Activated CD4-positive, alpha-beta T cell treated with anti-CD3 and anti-CD28 coated beads for 36 hours (primary cell): ENCODE measurements at places on chromosomes 11 and 22.

DNA sequence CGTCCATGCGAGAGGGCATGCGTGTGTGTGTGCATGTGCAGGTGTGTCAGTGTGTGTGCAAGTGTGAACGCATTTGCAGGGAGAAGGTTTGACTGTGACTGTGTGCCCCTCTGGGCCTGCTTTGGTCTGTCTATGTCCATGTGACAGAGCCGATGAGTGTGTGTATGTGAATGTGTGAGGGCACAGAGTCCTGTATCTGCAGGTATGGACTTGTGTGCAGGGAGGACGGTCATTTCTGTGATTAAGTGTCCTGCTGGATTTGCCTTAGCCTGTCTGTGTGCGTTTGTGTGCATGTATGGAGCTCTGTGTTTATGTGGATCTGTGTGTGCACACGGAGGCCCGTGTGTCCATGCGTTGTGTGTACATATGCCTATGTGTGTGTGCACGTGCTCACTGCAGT, 5.4 kb downstream of the EMID1 start:
- no peak for DNase-seq

DNA sequence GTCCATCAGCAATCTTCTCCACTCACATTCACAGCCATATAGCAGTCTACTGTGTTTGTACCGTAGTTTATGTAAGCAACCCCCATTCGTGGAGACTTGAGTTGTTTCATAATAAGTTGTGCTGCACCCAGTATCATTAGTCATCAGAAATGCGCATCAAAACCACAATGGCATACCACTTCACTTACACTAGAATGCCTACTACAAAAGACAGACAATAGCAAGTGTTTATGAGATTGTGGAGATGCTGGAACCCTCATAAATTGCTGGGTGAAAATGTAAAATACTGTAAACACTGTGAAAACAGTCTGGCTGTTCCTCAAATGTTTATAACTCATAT, 133.3 kb downstream of the ATXN10 start:
- no peak for DNase-seq

GRCh38 chr11:115926138-115926537, 421.9 kb upstream of the CADM1 start:
- DNase-seq: no peak

DNA sequence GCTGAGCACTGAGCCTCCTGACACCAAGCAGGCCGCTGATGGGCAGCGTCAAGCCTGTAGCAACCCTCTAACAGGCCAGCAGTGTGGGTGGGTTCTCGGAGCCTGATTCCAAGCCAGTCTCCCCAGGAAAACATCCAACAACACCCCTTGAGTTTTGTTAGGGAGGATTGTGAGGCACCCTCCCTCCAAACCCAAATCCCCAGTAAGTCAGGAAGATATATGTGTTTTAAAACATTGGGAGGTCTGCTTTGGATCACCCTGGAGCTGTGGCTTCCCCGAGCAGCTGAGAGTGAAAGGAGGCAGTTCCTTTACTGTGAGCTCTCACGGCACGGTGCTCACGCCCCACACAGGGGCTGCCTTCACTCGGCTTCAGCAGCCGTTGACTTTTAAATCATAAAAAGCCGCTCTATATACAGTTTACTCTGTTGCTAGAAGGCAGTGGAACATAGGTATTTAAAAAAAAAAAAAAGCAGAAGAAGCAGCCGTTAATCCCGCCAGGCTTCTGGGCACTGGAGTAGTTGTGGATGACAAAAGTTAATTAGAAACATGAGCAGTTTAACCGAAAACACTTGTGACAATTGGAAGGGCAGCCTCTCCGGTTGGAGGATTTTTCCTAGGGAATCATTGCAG, 218.6 kb downstream of the NAV2 start:
- DNase-seq: no peak

- no peak for DNase-seq
Measured at GRCh38 chr11:93512949-93513667, 30.1 kb downstream of the SMCO4 start.

DNA sequence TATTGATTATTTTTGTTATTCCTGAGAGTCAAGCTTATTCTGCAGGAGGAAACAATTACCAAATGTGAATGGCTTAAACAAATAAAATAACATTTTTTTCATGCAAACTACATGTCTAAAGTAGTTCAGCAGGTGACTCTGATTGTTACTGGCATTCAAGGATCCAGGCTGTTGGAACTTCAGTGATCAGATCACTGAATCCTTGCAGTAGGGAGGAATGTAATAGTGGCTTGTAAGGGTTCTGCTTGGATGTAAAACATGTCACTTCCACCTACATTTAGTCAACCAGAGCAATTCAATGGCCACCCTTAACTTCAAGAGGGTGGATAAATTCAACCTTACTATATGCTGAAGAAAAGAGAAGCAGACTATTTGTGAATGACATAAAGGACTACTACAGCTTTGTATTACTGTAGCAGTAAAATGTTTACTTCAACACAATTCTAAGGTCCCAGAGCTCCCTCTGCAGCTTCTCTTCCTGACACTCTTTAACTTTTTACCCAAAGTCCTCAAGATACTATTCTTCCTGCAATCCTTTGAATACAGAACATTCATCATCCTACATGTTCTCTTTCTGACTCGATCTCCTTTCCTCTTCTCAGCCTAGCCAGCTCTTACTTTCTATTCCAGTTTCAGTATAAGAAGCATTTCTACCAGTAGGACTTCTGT, 284.0 kb downstream of the LRRC4C start:
- DNase-seq: no peak

DNA sequence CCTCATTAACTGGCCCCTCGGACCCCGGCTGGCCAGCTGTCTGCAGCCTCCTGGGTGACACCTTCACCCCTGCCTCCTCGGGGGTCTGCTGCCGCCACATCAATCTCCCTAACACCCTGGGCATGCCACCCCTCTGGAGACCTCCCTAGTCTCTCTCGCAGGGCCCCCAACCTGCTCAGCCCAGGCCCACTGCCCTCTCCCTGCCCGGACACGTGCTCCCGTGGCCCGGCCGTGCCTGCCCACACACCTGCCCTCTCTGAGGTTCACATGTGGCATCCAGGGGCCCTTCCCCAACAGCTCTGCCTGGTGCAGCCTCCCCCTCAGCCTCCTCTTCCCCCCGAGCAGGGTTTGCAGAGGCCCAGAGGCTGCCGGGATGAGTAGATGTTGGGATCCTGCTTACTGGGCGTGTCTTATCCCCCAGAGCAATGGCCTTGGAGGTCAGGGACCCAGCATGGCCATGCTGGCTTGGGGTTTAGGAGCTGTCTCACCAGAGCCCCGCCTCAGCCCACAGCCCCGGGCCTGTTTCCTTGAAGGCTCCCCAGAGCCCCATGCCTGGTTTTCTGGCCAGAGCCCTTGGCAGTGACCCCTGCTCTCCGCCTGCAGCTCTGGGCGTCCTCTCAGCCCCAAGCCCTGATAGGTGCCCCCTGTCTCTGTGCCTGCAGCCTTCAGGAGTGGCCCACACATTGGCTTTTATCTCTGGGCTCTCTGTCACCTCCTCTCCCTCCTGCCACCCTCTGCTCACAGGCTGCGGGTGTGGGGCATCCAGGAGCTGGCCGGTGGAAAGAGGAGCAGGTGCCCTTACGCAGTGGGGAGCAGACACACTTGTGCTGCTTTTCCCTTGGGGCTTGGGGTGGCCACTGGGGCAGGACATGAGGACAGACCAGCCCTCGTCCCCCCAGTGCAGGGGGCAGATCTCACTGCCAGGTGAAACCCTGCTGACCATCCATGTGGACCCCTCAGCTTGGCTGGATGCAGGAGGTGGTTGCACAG, 25.7 kb upstream of the SEPTIN5 start:
- no peak for DNase-seq

GRCh38 chr11:2298131-2298794, 3.5 kb downstream of the C11orf21 start:
- DNase-seq: no peak
